Breast epithelium (tissue), 4 donors: ENCODE measurements at places on chromosomes 7 and 10. TPM values are rescaled to one million over a fixed set of nuclear protein-coding genes. Genes with fewer than 3 reads are reported as not detected.

GRCh38 chr7:28165961-28166955 is 14.3 kb downstream of the JAZF1 start:
- DNase-seq = no peak

GRCh38 chr7:131046246-131046645 is 281.4 kb upstream of the MKLN1 start:
- DNase-seq = no peak

- no peak for DNase-seq
These were observed 54.2 kb downstream of the ELFN1 start for GRCh38 chr7:1724118-1724910.

GRCh38 chr7:134905375-134905774 is 80.9 kb upstream of the AGBL3 start:
- DNase-seq = no peak

- DNase-seq = no peak
These were observed 54.3 kb downstream of the SLC29A4 start for GRCh38 chr7:5337047-5337446.

GRCh38 chr7:149415391-149416071 is 45.3 kb downstream of the ZNF777 start:
- no peak for DNase-seq

DNA sequence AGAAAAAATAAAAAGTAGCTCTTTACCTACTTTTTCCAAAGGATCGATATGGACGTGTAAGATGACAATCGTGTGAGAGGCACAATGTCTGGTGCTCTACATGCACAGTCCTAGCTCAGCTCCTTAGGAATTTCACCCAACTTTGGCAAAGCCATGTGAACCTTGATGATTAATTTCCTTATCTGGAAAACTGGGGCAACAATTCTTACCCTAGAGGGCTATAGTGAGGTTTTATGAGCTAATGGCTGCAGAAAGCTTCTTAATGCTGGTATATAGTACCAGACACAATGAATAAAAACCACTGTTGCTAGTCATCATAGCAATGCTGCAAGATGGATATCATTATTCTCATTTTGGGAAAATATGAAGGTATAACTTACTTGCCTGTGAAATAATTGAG is 202.7 kb downstream of the PARD3 start:
- no peak for DNase-seq

- DNase-seq = peak; percentile 47
These were observed 116.6 kb downstream of the NKX6-2 start for GRCh38 chr10:132669208-132669861.

DNA sequence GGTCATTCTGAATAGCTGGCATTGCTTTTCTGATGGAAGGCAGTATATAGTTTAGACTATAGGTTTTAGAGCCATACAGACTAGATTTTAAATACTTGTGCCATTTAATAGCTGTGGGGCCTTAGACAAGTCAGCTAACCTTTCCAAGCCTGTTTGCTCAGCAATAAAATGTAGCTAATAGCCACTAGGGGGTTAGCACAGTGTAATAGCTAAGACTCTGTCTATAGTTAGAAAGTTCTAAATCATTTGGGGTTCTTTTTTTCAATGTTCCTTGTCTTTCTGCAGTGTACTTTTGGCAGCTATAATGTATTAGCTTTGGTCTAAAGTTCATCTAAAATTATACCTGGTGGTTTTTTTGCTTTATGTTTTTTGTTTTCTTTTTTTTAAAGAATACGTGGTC is 7.5 kb upstream of the KIFBP start:
- DNase-seq = no peak

DNA sequence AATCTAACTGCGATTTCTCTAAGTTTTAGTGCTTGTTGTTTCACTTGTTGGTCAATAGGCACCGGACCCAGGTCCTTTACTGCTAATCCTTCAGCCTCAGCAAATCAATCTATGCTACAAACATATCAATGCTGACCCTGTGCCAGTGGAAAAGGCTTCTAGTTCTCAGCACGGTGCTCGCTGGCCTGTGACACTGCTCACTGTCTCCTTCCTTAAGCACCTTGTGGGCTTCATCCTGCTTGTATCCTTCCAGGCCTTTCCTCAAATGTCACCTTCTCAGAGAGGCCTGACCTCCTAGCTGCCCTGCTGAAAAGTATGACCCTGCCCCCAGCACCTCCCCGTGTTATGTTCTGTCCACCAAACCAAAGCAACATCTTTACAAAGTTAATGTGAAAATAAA is 201.2 kb upstream of the FRMD4A start:
- DNase-seq = no peak

- DNase-seq = no peak
These were observed 5.1 kb upstream of the BLVRA start for GRCh38 chr7:43753271-43753810.

DNA sequence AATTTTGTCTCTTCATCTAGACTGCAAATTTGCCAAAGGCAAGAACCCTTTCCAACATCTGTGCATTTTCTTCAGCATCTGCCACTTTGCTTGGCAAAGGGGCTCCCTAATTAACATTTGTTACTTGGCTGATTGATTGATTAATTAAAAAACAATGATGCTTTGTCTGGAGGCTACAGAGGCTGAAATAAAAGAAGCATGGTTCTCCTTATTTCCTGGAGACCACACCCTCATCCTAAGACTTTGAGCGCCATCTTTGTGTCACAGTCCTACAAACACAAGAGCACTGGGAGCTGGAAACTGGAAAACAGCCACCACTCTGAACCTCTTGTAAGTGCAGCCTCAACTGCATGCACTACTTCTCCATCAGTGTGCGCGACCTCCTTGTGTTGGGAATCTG is 189.2 kb downstream of the C7orf25 start:
- DNase-seq = no peak

DNA sequence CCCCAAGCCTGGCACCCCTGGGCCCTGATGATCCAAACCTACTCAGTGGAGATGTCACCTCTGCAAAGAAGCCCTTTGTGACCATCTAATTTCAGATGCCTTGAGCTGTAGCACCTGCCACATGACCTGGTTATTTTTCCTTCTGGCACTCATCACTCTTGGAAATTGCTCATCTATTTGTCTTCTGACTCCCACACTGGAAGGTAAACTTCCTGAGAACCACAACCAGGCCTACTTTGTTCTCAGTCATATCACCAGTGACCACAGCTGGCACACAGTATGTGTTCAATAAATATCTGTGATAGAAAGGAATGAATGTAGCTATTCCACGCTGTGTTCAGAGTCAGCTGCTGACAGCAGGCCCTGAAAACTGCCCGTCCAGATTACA is 97.1 kb downstream of the SH3PXD2A start:
- no peak for DNase-seq

DNA sequence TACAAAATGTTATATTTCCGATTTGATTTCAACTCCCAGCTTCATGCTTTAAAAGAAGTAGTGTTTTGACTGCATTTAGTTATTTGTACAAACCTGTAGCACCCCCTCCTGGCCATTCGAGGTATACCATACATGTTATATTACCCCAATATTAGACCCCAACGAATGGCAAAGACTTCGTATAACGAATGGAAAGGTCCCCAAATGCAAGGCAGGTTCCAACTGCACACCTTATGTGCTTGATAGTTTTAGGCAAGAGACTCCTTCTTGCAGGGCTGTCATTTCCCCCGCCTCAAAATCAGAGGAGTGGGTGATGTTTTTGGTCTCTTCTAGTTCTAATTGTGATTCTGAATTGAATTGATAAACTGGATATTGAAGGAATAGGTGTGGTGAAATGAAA is 101.1 kb upstream of the TARP start:
- DNase-seq = no peak

DNA sequence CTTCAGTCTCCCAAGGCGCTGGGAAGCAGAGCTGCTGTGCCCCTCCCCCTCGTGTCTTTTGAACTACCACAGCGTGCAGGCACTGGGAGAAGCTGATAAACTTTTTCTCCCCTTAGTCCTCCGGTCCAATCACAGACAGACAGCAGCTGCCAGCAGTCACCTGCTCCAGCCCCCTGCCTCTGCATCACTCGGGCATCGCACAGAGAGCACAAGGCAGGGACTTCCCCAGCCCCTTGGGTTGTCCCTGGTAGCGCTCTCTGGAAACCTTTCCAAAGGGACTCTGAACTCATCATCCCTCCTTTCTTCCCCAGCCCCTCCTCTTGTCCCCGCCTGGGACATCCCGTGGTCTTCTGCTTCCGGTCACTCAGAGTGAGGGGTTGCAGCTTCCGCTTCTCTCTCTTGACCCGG is 1.4 kb upstream of the NEUROG3 start:
- DNase-seq = no peak

DNA sequence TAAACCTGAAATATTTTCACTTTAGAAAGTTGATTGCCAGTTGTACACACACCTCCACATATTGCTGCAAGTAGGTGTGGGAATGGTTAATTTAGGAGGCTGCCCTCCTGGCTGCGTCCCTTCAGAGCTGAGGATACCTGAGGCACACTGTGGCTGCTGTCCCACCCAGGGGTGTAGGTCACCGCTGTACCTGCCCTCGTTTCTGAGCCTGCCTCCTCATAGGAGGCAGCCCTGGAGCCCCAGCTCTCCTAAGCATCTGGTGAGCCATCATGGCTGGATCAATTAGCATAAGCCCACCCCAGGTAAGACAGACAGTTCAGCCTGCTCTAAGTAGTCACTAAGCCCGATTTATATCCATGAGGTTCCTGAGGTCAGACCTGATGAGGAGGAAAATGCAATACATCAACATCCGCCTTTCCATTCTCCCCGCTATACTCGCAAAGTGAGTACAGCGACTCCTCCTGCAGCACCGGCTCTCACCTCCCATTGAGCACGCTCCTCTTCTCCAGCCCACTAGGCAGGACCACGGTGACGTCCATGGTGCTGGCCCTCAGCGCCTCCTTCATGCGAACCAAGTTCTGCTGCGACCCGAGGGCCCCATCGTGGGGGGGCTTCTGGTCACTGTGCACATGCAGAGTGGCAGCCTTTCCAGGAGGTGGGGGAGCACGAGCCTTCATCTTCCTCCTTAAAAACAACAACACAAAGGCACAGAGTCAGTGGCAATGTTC is 97.2 kb downstream of the COBL start:
- DNase-seq = no peak

GRCh38 chr10:27440478-27440877 is 63.6 kb upstream of the RAB18 start:
- no peak for DNase-seq

GRCh38 chr10:124037286-124037685 is 56.1 kb downstream of the CHST15 start:
- no peak for DNase-seq

GRCh38 chr10:17784688-17785087 is 24.5 kb upstream of the MRC1 start:
- no peak for DNase-seq

GRCh38 chr7:66736892-66737291 is 3.6 kb upstream of the RABGEF1 start:
- no peak for DNase-seq

DNA sequence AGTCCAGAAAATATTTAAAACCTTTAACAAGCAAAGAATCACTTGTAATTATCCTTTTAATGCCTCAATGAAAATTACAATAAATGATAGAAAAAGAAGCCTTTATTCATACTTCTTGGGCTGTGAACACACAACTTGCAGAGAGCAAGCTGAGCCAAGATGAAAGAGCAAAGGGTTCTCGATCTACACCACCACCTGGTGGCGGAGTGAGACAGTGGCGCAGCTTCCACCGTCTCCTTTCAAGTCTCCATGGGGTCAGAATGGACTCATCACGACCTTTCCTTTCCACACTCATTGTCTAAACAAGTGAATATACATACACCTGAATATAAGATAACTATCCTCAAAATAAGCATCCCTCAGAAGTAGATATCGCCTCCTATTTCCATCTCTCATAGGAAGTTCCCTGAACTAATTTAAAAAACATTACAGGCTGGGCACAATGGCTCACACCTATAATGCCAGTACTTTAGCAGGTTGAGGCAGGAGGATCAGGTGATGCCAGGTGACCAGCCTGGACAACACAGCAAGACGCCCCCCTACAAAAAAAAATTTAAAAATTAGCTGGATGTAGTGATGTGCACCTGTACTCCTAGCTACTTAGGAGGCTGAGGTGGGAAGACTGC is 40.7 kb downstream of the ATE1 start:
- DNase-seq = no peak

GRCh38 chr10:88521791-88522190 is 61.3 kb downstream of the RNLS start:
- no peak for DNase-seq

DNA sequence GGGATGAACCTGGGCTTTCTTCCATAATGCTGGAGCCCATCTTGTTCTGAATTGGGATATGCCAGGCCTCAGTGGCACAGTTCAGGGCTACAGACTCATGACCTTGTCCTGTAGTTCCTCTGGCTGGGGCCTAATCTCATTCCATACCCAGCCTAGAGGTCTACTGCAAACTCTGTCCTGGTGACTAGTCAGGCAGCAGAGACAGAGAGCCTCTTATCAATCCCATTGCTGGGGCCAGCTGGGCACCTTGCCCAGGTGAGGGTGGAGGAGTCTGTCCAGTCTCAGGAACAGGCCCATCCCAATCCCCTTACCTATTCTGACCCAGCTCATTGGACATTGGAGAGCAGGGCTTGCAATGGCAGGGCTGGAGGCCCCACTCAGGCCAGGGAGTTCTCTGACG is 28.0 kb upstream of the COMTD1 start:
- DNase-seq = no peak

- no peak for DNase-seq
These were observed 59.8 kb downstream of the STK32C start for GRCh38 chr10:132247943-132248342.

DNA sequence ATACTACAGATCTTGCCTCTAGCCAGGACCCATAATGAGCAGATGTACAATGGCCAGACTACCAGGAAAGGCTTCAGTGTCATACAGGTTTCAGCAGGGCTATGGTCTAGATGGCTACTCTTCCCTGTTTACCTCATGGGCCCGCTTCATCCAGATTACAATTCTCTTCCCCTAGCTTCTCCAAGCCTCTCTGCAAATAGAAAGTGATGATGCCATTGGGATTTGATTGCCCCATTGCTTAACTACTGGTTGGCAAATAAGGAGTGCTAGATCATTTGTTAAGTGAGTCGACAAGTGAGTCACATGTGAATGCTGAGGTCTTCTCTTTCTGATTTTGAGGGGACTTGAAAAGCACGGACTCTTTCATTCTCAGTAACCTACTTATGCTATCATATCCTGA is 361.5 kb upstream of the LRRTM3 start:
- no peak for DNase-seq

GRCh38 chr7:100678291-100678984 is 4.9 kb downstream of the GNB2 start:
- DNase-seq = no peak

The HTRA1 gene
- total RNA-seq = 347 TPM

The ANKRD1 gene
- total RNA-seq = 0.66 TPM

The PRSS37 gene
- not detected for total RNA-seq

The AKR1C4 gene
- total RNA-seq = not detected

The ZKSCAN5 gene
- 7.5 TPM for total RNA-seq

The PDE1C gene
- total RNA-seq = 3.2 TPM

The HIF1AN gene
- 15.4 TPM for total RNA-seq

The SLF2 gene
- 24.8 TPM for total RNA-seq

The HOGA1 gene
- total RNA-seq = 1.9 TPM

The ADRB1 gene
- total RNA-seq = 2.4 TPM

The C10orf62 gene
- total RNA-seq = 0.33 TPM

The CYP2E1 gene
- 0.96 TPM for total RNA-seq

The SLC39A12 gene
- under 0.01 TPM for total RNA-seq
